ENCODE measurements at places on chromosomes 12 and 14.

- no peak for DNase-seq
These were observed 107.7 kb upstream of the SLC38A2 start for GRCh38 chr12:46480316-46480715.

- no peak for DNase-seq
These were observed 39.8 kb downstream of the NOPCHAP1 start for GRCh38 chr12:105025890-105026289.

DNA sequence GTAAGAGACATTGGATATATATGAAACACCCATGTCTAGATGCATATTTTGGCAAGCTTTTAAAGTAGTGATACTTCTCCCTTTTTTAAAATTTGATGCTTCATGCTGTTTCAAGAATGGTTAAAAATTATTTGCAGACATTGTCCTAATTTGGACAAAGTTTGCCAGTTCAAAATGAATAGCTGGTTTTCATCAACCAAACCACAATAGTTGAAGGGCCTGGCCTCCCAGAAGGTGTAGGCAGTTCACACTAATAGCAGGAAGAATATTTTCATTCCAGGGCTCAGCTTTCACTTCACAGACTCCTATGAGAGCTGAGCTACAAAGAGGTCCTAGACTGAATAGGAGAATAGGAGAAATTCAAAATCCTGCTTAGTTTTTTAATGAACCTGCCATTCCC lies 78.7 kb downstream of the STXBP6 start:
- DNase-seq: no peak

- no peak for DNase-seq
These were observed 241.4 kb downstream of the TMEM117 start for GRCh38 chr12:44077294-44077693.

GRCh38 chr12:74897425-74898211 lies 312.0 kb downstream of the KCNC2 start:
- no peak for DNase-seq

DNA sequence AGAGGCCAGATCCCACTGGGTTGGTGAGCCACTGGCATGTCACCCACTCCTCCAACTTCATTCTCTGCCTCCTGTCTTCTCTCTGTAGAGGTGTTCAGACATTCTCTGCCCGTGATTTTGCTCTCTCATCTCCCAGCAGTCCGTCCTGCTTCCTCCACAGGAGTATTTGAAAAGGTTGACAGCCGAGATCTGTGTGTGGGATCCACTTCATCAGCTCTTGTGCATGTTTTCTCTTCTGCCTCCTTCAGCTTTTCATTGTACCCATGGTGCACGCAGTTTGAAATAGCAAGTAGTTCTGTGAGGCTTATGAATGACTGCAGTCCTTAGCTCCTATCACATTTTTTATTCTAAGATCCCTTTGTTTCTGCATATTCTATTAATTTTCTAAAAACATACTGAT lies 34.8 kb downstream of the ZC3H14 start:
- no peak for DNase-seq

DNA sequence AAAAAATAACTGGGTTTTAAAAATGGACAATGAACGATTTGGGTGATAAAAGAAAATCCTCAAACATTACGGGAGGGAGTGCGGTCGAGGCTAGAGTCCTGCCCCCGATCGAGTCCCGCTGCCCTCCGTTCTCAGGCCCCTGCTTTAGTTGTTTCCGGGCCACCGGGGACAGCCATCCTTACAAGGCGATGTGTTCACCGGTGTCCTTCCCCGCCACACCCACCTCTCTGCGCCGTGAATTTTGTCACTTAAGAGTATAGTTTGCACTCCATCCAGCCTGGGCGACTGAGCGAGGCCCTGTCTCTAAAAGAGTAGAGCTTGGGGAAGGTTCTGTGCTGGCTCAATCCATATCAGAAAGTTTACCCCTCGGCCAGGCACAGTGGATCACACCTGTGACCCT lies 2.9 kb downstream of the ULK1 start:
- no peak for DNase-seq

GRCh38 chr12:54368709-54369596 lies 4.7 kb upstream of the GPR84 start:
- peak; percentile 76 for DNase-seq

GRCh38 chr12:89962648-89963047 lies 254.0 kb upstream of the ATP2B1 start:
- DNase-seq: no peak

- no peak for DNase-seq
These were observed 470.9 kb downstream of the CCER1 start for GRCh38 chr12:90484094-90484493.

GRCh38 chr12:101018540-101018939 lies 191.5 kb downstream of the SLC5A8 start:
- DNase-seq: no peak

DNA sequence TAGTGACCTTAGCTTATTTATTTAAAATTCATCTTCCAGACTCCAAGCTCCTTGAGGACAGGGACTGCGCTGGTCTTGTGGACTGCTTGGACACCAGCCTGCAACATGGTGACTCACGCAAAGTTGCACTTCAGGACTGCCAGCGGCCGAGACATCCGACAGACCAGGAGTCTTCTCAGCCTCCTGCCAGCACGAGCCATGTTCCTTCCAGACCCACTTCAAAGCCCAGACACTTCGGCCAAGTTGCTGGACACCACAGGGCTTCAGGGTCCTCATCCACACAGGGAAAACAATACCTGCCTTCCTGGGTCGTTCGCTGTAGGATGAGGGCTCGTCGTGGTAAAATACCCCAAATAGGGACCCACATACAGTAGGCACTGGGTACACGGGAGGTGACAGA lies 88.7 kb downstream of the BCL11B start:
- no peak for DNase-seq

- no peak for DNase-seq
These were observed 35.3 kb downstream of the STX2 start for GRCh38 chr12:130803702-130804101.

DNA sequence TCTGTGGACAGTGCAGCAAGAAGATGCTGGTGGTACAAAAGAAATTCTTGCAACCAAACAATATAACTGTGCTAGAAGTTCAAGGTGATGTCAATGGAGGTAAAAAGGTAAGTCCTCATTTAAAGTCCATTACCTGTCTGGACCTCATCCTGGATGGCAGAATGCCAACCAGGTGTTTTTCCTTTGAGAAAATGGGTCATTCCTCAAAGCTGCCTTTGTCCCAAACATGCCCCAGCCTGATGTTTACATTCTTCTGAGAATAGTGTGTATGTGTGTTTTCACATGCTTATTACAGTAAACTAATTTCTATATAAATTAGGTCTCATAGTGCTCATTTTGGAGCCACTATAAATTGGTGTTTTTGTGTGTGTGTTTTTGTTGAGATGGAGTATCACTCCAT lies 24.9 kb downstream of the ACTR6 start:
- DNase-seq: no peak

GRCh38 chr14:57209561-57209960 lies 59.1 kb downstream of the EXOC5 start:
- no peak for DNase-seq

DNA sequence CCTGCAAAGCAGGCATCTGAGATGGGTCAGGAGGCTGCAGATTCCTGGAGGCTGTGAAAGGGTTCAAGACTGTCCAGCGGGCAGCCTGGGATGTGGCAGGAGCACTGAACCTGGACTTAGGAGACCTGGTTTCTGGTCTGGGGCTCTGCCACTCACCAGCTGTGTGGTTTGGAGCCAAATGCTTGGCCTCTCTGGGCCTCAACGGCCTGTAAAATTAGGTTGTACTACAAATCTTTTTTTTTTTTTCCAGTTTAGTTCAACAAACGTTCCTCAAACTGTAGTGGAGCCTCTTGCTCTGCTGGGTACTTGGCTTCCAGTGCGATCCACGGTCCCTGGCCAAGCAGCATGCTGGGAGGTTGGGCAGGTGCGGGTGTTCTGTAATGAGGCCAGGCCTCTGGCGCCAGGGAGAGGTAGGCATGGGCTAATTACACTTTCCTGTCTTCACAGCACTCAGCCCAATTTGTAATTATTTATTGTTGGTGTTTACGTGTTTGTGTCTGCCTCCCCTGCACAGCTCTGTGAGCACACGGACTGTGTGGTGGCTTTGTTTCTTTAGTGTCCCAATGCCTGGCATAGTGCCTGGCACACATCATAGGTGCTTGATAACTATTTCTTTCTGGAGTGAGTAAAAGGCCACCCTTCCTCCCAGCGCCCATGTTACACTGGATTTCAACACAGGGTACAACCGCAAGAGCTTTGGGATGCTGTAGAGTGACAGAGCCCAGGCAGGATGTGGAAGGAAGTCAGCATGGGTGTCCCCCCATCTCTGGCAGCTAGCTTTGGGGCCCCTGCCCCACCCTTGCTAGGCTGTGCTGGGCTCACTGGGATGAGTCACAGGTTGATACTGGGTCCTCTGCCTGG lies 5.8 kb upstream of the KRT80 start:
- no peak for DNase-seq

DNA sequence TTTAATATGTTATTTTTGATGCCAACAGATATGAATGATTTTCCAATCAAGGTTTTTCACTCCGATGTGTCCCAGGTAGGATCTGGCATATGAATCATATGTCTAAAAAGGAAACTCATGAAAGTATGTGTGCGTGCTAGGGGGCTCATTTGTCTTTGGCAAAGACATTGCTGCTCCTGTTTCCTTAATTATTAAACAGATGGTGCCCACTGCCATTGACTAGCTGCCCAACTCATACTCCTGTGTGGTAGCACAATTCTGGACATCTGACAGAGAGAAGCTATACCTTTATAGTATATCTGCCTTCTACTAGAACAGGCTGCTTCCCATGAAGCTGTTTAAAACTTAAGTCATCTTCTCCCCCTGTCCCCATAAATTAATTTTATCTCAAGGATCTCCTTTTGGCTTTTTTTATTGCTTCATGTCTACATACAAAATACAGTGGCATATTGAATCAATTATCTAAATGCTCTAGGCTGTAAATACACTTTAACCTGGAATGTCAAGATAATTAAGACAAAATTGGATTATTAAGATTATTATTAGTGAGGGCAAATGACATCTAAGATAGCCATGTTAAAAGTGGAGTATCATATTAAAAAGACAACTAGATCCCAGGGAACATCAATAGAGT lies 1.4 kb upstream of the PDE3A start:
- no peak for DNase-seq

DNA sequence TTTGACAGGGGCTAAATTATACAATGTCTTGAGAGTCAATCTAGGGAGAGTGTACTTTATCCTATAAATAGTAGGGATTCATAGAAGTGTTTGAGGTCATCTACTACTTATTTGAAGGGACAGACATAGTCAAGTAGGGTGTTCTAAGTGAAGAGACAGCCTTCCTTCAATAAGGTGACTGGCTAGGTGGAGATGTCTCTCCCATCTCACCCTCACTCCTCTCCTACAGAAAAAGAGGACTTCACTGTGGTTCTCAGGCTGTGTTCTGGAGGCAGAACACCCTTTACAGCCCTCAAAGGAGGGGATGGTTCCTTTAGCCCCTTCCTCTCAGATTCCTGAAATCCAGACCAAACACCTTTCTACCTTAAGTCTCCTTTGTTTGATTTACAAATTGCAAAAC lies 2.8 kb upstream of the NFE2 start:
- no peak for DNase-seq

GRCh38 chr12:26271889-26272492 lies 76.6 kb downstream of the SSPN start:
- DNase-seq: no peak

DNA sequence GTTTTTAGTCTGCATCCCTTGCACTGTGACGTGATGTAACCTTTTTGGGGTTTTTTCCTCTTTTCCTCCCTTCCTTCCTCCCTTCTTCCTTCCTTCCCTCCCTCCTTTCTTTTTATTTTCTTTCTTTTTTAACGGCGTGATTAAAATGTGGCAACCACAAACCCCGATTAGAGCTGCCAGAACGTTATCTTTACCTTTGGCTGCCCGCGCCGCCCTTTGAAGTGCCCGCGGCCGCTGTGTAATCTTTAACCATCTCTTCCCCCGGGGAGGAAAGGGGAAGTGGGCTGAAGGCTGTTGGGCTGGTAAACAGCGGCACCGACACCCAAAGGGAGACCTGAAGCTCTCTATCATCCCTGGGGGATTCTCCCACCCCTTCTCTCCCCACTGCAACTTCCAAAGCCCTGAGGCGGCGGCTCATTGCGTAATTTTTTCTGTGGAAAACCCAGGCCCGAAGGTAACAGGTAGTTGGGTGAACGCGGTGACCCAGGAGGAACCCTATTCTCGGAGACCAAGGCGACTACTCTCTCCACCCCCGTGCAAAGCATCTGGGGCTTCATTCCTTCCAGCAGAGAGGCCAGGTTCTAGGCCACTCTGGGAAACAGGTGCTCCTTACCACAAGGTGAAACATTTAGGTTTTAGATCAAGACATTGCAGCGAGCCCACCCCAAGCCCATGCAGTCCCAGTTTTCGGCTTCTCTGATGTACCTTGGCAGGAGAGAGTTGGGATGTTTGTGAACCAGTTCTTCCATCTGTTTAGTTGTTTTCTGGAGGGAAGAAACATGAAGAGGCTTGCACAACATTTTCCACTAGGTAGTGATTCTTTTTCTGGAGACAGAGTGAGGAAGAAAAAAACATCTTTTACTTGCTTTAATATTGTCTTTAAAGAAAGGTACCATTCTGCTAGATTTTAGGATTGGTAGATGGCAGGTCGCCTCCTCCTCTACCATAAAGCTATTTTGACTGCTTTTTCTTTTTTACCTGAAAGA lies 1.5 kb downstream of the LGR5 start:
- no peak for DNase-seq

DNA sequence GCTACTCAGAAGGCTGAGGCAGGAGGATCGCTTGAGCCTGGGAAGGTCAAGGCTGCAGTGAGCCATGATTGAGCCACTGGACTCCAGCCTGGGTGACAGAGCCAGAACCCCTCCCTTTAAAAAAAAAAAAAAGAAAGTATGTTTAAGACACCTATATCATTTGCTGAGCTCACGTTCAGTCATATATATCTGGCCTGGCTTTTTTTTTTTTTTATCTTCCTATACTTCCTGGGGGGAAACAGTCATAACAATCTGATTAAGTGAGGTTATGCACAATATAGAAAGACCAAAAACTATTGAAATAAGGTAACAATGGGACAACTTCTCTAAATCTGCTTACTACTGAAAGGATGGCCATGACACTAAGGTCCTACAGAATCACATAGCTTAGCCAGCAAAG lies 9.4 kb upstream of the ARID2 start:
- no peak for DNase-seq

DNA sequence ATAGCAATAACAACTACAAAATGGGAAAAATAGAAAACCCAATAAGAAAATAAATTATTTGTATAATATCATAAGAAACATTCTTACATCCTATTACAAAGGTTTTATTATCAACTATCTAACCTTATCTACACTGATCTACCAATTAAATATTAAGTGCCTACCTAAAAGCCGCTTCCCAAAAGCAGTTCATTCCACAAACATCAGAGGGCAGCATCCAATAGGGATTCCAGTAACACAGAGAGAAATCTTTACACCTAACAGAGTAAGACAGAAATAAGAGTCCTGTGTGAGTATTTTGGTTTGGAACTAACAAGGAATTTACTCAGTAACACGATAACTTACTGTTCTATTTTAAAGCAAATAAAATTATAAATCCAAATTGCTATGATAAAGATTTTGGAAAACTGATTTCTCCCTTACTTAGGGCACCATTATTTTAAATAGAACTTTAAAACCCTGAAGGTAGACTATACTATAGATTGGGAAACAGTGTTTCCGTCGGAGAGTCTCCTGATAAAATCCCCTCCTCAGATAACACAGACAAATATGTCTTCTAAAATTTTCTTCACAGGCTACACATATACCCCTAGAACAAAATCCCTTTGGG lies 15.0 kb downstream of the GXYLT1 start:
- DNase-seq: no peak
